Activated CD8-positive, alpha-beta T cell treated with anti-CD3 and anti-CD28 coated beads, Interleukin-2, amount 10 ng/mL, durations not matched to agents 7 days and 5 days (primary cell): ENCODE measurements at places on chromosomes 4 and X.

DNA sequence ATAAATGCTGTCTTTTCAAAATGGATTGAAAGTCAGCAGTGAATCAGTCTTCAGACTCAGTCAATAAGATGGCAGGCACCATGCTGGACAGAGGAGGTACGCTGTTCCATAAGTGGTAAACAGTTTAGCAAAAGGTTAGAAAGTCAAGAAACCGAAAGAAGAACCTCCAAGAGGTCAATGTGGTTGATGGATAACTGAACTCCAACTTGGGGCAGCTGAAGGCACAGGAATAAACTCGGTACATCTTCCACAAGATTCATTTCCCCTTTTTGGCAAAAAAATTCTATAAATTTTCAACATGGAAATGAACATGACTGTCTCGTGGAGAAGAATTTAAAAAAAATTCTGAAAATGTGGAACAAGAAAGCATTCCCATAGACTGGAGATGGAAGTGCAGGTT, 18.4 kb upstream of the SEL1L3 start:
- no peak for DNase-seq

GRCh38 chrX:3697220-3697684, 16.2 kb downstream of the PRKX start:
- no peak for DNase-seq

DNA sequence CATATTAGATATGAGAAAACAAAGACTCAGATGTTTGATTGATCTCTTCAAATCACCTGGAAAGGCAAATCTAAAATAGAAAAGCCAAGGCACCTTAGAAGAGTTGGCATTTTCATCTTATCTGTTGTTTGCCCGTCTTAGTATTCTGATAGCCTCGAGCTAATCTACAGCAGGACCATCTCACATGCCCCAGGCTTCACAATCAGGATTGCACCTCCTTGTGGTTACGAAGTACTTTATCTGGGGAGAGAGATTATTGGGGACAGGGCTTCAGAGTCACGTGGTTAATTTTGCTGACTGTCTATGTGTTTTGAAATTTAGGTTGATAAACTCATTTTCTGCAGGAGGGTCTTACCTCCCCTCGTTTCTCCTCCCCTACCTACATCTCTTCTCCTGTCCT, 313.1 kb upstream of the ANXA10 start:
- no peak for DNase-seq

DNA sequence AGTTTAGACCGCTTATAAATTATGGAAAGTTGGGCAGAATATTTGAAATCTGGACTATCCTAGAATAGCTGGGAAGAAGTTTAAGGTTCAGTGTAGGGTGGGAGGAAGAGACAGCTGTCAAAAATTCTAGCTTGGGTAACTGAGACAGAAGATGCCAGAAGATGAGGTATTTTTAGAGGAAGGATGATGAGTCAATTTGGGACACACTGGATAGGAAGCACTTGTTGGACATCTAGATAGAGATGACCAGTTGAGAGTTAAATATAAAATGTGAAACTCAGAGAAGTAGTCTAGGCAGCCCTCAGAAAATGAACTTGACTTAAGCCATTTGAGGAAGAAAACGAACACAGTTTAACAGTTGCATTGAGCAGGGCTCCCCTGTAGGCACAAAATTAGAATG, 137.9 kb upstream of the MAP9 start:
- no peak for DNase-seq

GRCh38 chr4:118177126-118177525, 142.8 kb downstream of the NDST3 start:
- no peak for DNase-seq

DNA sequence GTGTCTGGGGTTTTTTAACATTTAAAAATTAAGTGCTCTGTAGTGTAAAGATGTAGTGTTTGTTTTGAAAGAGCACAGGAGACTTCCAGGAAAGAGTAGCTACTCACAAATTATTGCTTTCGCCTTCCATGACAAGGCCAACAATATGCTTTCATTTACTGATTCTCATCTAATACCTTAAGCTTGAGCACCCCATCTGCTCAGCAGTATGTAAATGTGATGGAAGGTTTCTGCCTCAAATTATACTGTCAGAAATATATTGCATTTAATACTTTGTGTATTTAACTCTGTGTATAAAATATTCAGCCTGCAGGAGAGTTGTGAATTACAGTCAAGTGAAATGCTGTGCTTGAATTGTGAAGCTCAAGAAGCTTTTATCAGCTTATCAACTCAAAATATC, 296.3 kb upstream of the ATOH1 start:
- no peak for DNase-seq

DNA sequence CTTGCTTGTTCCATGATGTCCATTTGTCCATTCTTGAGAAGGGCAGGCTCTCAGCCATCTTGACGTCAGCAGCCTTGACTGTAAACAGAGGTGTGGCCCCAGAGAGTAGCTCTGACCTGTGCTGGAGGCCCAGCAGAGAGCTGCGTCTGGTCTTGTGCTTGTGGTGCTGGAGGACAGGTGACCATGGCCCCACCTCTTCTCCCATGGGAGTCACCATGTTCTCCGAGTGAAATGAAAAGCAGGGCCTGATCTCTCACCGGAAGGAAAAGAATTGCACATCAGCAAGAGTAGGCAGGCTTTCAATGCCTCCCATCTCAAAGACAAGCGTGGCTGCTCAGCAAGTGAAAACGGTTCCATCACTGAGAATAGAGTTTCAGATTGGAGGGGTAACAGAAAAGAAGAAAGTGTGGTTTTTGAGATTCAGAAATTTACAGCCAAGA, 11.5 kb downstream of the PARM1 start:
- no peak for DNase-seq

DNA sequence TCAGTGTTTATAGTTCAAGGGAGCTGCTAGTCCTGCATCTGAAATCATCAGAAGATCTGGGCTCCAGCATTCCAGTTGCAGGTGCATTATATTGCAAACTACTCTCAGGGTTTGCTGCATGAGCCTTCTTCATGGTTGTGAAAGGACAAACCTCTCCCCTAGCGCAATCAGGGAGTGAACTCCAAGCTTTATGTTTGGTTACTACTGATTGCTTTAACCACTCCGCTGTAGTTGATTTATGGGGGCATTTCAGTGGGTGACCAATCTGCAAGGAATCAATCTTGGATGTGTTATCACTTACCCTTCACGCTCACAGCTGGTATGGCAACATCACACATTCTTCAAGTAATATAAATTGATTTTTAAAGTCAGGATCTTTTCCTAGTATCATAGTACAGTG, 552.1 kb downstream of the SPOCK3 start:
- no peak for DNase-seq

GRCh38 chr4:1627417-1628313, 56.4 kb downstream of the FAM53A start:
- no peak for DNase-seq
